ENCODE measurements at places on chromosomes 3 and 15. TPM values are rescaled to one million over a fixed set of nuclear protein-coding genes. Genes with fewer than 3 reads are reported as not detected.

Gene ITIH1
- not detected for total RNA-seq

Gene CCR9
- 4.5 TPM for total RNA-seq

- no peak for DNase-seq
- no peak overlapping the region for H3K27ac ChIP-seq
- H3K27me3 ChIP-seq: no peaks in the 10 kb centered on the region
These were observed 168.3 kb downstream of the SLCO3A1 start for GRCh38 chr15:92021792-92022191.

DNA sequence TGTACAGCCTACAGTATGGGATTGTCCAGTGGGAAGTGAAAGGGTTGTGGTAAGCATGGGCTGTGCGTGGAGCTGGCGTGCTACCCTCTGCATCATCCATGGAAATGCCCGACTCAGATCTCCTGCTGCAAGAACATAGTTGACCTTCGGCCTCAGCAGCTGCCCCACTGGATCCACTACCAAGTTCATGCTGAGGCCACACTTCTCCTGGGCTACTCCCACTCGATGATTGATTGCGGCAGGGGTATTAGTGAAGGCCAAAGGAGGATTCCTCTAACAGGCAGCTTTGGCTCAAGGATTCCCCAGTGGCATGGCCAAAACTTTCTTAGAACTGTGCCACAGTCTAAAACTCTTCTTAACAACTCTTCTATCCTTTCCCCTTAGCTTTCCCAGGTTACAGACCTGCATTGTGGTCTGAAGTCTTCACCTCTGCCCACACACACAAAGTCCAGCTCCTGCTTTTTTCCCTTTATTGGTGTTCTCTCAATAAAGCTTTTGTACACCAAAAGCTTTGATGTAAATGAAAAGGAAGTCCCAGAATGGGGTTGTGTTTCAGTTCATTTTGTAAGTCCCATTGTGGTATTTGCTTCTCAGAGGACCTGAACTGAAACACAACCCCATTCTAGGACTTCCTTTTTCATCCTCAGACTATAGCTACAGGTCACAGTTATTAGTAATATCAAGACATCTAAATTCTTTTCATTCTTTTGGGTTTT is 4.9 kb upstream of the TBC1D5 start:
- H3K27me3 ChIP-seq: no peaks in the 10 kb centered on the region
- H3K4me3 ChIP-seq: no peak overlapping the region
- DNase-seq: no peak

Gene UBR1
- 48.5 TPM for total RNA-seq

GRCh38 chr15:85691350-85692240 is 103.1 kb downstream of the KLHL25 start:
- no peaks in the 10 kb centered on the region for H3K27me3 ChIP-seq
- peak overlapping the region; percentile 83 for H3K27ac ChIP-seq
- H3K4me3 ChIP-seq: peak overlapping the region; percentile 71
- H3K4me1 ChIP-seq: peaks cover 83% of the 10 kb centered on the region
- H3K36me3 ChIP-seq: peaks cover 31% of the 10 kb centered on the region

GRCh38 chr15:44711096-44711742 is at the start of the genes B2M and PATL2:
TSS of gene B2M (plus strand) at chr15:44711517. CDS start at chr15:44711547, 30 bp downstream.
TSS of gene PATL2 (minus strand) at chr15:44711323. CDS start at chr15:44676490, 34,833 bp downstream.
- H3K4me1 ChIP-seq: peaks cover 35% of the 10 kb centered on the region
- peaks cover 38% of the 10 kb centered on the region for H3K36me3 ChIP-seq
- no peaks in the 10 kb centered on the region for H3K27me3 ChIP-seq
- H3K27ac ChIP-seq: peak within 1 kb of the TSS; percentile 99
- DNase-seq: peak; percentile 97
- H3K4me3 ChIP-seq: peak within 1 kb of the TSS; percentile 94

DNA sequence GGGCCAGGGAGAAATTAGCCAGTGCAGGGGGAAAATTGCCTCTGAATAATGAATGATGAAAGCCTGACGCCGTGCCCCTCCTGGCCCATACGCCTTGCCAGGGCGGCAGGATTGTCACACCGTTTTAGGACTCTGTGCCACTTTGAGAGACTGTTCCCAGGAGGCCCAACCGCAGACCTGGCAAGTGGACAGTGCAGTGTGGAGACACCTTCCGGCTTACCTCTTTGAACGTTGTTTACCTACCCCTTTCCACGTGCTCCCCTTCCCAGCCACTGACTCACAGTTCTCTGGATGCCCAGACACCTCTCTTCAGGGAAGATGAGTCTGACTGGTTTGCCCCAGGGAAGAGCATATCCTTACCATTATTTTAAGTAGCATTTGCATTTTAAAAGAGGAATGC is 84.0 kb upstream of the PXYLP1 start:
- H3K4me1 ChIP-seq: no peaks in the 10 kb centered on the region
- no peak overlapping the region for H3K27ac ChIP-seq
- no peak overlapping the region for H3K4me3 ChIP-seq
- H3K27me3 ChIP-seq: no peaks in the 10 kb centered on the region

Gene PPIB
- total RNA-seq: 247 TPM

GRCh38 chr15:46766021-46766420 is 951.3 kb upstream of the SEMA6D start:
- no peaks in the 10 kb centered on the region for H3K27me3 ChIP-seq
- H3K27ac ChIP-seq: no peak overlapping the region
- H3K4me3 ChIP-seq: no peak overlapping the region
- H3K36me3 ChIP-seq: no peaks in the 10 kb centered on the region
- H3K4me1 ChIP-seq: no peaks in the 10 kb centered on the region

- DNase-seq: no peak
- no peaks in the 10 kb centered on the region for H3K4me1 ChIP-seq
- no peaks in the 10 kb centered on the region for H3K27me3 ChIP-seq
- no peak overlapping the region for H3K4me3 ChIP-seq
- H3K27ac ChIP-seq: no peak overlapping the region
These were observed 428.2 kb downstream of the GRM7 start for GRCh38 chr3:7289121-7289520.
